ENCODE measurements at places on chromosomes 1 and 21.

- no peak for DNase-seq
Observed at GRCh38 chr21:37757606-37758376, 158.5 kb downstream of the KCNJ6 start.

DNA sequence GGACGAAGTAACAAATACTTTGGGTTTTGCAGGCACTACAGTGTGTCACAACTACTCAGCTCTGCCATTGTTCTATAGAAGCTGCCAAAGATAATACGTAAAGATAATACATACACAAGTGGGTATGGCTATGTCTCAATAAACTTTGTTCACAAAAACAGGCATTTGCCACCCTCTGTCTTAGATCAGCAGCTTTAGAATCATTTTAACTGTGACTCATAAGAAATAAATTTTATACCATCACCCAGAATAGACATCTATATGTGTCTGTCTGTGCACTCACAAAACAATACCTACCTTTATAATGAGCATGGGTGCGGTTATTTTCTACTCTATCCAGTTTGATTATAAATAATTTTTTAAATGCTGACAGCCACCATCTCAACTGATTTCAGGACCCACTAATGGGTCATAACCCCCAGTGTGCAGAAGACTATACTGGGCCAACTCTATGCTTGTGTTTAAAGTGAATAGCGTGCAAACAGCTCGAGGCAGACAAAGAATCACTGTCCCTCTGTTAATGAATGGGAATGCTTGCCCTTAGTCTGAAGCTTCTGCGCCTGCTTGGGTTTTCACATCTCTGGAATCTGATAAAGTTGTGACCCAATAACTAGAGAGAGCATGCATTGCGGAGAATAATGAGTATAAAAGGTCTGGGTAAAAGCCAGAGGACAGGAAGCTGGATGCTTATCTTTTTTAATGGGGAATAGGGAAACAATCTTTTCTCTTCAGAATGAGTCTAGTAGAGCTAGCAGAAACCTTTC is 216.2 kb downstream of the PLPP3 start:
- no peak for DNase-seq

GRCh38 chr21:18244671-18245463 is at the start of gene CHODL:
CHODL (plus strand) TSS chr21:18244833; CDS start chr21:18245224, 391 bp downstream.
- DNase-seq: no peak

DNA sequence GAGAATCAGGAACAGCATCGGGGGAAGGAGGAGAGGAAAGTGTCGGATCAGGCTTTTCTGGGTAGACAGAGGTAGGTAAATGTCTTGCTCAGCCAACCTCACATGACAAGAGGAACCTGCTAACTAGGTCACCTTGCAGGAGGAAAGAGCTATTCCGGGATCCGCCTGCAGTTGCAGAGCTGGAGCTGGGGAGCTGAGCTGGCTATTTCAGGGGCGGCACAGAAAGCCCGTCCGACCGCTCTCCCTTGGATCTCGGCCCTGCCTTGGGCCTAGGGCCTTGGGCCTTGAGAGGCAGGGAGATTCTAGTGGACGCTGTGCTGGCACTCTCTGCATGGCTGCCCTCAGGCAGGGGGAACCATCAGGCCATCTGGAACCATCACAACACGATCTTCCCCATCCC is 56.5 kb upstream of the CTPS1 start:
- no peak for DNase-seq

GRCh38 chr1:202942426-202942825 is 15.4 kb upstream of the KLHL12 start:
- no peak for DNase-seq

DNA sequence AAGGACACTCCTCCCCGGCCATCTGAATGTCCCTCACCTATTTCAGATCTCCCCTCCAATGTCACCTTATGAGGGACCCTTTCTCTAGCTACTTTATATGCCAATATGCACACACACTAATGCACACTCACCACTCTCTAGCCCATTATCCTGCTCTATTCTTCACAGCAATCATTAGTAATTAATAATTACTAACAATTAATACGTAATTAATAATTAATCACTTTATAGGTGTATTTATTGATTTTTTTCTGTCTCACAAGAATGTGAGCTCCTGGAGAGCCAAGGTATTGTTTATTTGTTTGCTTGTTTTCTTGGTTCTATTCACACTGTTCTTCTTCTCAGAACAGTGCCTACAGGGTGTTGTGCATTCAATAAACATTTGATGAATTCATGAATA is 385.2 kb upstream of the DUSP10 start:
- no peak for DNase-seq
